ENCODE measurements at places on chromosomes 5 and 9. TPM values are rescaled to one million over a fixed set of nuclear protein-coding genes. Genes with fewer than 3 reads are reported as not detected.

- peak overlapping the region; percentile 88 for H3K27ac ChIP-seq
- peaks cover 46% of the 10 kb centered on the region for H3K4me1 ChIP-seq
- peaks cover 25% of the 10 kb centered on the region for H3K36me3 ChIP-seq
- H3K4me3 ChIP-seq = peak overlapping the region; percentile 92
- no peaks in the 10 kb centered on the region for H3K27me3 ChIP-seq
These were observed 584 bp downstream of the USP20 start for GRCh38 chr9:129835860-129836223.

TPPP gene
- 0.04 TPM for total RNA-seq

- H3K27me3 ChIP-seq = no peaks in the 10 kb centered on the region
- H3K36me3 ChIP-seq = no peaks in the 10 kb centered on the region
- no peak overlapping the region for H3K4me3 ChIP-seq
These were observed 607.2 kb downstream of the EFNA5 start for GRCh38 chr5:107063511-107063910.

DNA sequence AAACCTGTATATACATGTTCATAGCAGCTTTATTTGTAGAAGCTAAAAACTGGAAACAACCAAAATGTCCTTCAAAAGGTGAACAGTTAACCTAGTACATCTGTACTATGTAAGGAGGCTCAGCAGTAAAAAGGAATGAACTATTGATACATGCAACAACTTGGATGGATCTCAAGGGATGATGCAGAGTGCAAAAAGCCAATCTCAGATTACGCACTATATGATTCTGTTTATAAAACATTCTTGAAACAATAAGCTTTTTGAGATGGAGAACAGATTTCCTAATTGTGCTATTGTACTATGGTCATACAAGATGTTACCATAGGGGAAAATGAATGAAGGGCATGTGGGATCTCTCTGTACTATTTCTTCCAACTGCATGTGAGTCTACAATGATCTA is 88.9 kb downstream of the PAM start:
- no peak overlapping the region for H3K4me3 ChIP-seq
- no peaks in the 10 kb centered on the region for H3K36me3 ChIP-seq
- DNase-seq = no peak
- no peaks in the 10 kb centered on the region for H3K27me3 ChIP-seq
- H3K4me1 ChIP-seq = no peaks in the 10 kb centered on the region

GRCh38 chr9:106622164-106622487 is 240.8 kb upstream of the ZNF462 start:
- no peaks in the 10 kb centered on the region for H3K36me3 ChIP-seq
- no peak for DNase-seq
- H3K4me3 ChIP-seq = no peak overlapping the region
- no peak overlapping the region for H3K27ac ChIP-seq
- H3K4me1 ChIP-seq = no peaks in the 10 kb centered on the region

CD14 gene
- 1.2 TPM for total RNA-seq

DNA sequence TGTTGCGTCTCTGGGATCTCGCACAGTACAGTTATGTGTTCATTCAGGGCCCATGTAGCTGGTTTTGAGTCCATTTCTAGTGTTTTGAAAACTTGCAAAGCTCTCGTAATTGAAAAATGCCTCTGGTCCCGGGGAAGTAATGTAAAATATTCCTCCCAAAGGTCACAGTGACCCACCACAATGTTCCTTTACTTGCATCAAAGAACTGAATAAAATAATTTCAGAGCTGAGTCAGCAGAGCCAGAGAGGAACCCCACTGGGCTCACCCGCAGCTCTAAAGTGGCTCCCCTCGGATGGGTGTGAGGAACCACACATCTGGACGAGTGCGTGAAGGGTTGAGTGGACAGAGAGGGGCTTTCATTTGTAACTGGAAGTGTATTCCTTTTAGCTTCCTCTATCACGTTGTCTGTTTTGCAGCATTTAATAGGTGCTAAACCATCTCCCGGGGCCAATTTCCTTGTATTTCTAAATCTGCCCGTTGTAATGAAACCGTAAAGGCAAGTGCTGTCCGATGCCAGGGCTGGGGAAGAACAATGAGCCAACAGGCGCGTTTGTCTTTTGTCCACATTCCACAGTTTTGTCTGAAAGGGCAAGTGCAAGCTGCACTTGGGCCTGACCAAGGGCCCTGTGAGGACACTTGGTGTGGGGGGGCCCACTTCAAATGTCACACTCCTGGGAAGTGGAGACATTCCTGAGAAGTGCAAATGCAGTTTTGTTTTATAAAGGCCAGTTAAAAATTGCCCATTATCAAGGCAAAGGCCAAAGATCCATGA is 29.9 kb downstream of the COL5A1 start:
- H3K4me1 ChIP-seq = no peaks in the 10 kb centered on the region
- no peaks in the 10 kb centered on the region for H3K36me3 ChIP-seq
- peaks cover 4% of the 10 kb centered on the region for H3K27me3 ChIP-seq
- no peak overlapping the region for H3K4me3 ChIP-seq

DNA sequence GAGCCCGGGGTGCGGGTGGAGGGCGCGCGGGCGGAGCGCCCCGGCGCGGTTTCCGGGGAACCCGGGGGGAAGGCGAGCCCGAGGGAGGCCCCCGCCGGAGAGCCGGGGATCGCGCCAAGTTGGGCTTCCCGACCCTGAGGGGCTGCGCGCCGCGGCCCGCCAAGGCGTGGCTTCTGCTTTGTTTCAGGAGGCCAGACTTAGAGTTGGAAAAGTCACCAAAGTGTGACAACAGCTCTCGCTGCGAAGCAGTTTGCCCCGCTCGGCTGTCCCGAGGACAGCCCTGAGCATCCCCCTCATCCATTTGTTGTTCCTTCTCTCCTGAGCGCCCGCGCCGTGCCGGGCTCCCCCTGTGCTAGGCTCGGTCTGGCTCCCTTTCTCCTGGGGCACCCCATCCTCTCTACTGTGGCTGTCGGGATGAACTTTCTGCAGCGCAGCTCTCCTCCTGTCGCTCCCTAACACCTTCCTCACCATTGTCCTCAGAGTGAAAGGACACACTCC is 410 bp downstream of the GLIPR2 start:
- no peaks in the 10 kb centered on the region for H3K27me3 ChIP-seq
- peak overlapping the region; percentile 87 for H3K4me3 ChIP-seq
- DNase-seq = no peak
- peaks cover 58% of the 10 kb centered on the region for H3K4me1 ChIP-seq
- H3K27ac ChIP-seq = peak overlapping the region; percentile 88

DNA sequence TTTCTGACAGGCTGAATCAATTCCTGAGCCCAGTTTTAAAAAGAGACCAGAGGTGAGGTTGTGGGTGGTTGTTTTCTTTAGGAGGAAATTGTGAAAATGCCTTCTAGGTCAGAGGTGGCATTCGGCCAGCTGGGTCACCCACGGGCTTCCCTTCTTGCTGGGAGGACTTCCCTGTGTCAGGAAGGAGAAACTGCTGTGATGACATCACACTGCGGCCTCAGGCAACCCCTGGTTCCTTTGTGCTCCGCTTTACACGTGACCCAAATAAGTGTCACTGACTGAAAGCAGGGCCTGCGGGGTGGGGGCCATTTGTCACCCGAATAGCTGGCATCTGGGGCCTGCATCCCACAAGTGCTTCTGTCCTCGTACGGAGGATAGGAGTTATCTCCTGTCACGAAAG is 39.7 kb downstream of the FABP6 start:
- no peak overlapping the region for H3K27ac ChIP-seq
- no peak overlapping the region for H3K4me3 ChIP-seq
- H3K27me3 ChIP-seq = peaks cover 18% of the 10 kb centered on the region

GRCh38 chr9:128448746-128449145 is 7.1 kb upstream of the ODF2 start:
- no peak overlapping the region for H3K27ac ChIP-seq
- H3K4me3 ChIP-seq = no peak overlapping the region
- H3K27me3 ChIP-seq = no peaks in the 10 kb centered on the region
- H3K4me1 ChIP-seq = no peaks in the 10 kb centered on the region

- H3K4me1 ChIP-seq = no peaks in the 10 kb centered on the region
- H3K36me3 ChIP-seq = no peaks in the 10 kb centered on the region
- no peak overlapping the region for H3K27ac ChIP-seq
- DNase-seq = no peak
- H3K4me3 ChIP-seq = no peak overlapping the region
These were observed 1889.4 kb upstream of the CDH9 start for GRCh38 chr5:28927559-28928326.

LIFR gene
- not detected for total RNA-seq
